Lung (tissue), 17 donors: ENCODE measurements at places on chromosomes 7 and 10.

DNA sequence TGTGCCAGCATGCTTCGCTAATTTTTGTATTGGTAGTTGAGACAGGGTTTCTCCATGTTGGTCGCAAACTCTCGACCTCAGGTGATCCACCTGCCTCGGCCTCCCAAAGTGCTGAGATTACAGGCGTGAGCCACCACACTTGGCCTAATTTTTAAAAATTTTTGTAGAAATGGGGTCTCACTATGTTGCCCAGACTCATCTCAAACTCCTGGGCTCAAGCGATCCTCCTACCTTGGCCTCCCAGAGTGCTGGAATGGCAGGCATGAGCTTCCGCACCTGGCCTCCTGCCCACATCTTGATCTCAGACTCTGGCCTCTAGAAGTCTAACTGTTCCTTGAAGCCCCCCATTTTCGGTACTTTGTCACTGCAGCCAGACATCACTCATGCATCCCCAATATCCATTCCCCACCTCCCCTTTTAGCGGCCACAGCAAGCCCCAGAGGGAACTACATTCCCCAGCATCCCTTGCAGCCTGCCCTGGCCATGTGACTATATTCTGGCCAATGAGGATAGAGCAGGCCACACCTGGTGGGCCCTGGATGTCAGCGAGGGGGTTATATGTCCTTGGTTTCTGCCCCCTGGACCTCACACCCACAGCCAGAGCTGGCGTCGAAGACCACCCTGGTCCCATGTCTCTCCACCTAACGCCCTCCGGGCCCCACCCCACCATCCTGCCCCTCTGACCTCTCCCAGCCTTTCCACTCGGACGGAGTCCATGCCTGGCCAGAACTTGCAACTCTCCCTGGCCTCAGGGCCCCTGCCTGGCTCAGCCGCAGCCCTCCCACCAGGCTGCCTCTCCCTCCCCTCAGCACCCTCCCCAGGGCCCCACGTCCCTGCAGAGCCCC, 33.8 kb downstream of the MICALL2 start:
- DNase-seq: no peak

DNA sequence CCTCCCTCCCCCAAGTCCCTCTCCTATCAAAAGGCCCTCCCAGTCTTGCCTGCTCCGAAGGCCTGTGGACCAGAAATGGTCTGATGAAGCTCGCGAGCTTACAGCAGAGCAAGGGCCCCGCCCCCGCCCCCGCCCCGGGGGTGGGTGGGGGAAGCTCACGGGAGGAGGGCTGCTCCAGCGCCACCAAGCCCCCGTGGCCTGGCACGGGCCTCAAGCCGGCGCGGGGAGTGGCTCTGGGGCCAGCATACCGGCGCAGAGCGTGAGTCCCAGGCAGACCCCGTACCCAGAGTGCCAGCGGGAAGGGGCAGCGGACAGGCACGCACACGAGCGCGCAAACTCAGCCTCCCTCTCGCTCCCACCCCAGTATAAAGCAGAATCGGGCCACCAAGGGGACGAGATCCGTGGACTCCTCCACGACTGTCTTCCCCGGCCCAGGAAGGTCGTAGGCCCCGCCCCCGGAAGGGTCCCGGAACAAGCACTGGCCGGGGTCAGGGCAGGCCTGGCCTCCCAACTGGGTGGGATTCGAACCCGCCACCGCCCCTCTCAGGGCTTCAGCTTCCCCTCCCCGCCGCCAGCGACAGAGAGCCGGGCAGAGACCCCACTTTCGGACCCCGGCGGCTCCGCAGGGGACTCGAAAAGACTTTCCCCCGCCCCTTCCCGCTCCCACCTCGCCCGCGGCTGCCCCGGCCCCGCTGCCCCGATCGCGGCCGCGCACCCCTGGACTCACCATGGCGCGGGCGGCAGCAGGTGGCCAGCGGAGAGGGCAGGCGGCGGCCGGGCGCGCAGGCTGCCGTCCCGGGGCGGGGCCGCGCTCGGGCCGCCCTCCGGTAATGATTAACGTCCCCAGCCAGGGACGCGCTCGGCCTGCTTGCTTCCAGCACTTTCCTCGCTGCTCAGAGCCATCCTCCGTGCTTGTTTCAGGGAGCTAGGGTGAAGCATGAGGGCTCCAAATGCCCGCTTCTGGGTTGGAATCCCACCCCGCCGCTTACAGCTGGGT, at the start of gene PCBD1:
Gene PCBD1, minus strand, starts transcription at position 762 of the 997 bp plus-strand sequence. Its CDS starts 32 bp downstream, at position 730.
- DNase-seq: peak; percentile 84

DNA sequence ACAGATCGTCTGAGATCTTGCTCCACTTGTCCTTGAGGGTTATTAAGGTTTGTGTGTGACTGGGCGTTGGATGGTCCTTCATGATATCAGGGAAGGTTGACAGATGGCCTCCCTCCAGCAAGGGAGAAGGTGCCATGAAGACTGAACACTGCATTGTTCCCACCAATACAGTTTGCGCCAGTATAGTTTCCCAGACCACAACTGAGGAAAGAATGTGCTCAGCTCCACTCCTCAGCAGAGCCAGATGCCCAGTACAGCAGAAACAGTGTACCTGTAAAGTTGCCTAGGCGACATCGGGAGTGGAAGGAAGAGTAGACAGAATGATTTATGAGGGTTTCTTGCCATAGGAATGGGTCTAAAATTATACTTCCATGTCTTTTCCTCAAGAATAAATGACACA, 137.5 kb downstream of the ST7 start:
- DNase-seq: no peak

DNA sequence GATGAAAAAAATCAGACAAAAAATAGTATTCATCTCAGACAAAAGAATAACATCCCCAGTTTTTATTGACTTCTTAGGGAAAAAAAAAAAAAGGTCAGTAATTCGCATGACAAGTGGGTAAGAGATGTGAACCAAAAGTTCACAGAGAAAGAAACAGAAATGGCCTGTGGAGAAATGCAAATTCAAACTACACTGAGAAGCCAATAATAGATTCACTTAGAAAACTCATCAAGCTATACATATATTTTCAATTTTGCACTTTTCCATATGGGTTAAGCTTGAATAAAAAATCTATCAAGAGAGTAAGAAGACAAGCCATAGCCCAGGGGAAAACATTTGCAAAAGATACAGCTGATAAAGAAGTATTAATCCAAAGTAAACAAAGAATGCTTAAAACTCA, 28.0 kb downstream of the HERC4 start:
- DNase-seq: no peak
